Left renal cortex interstitium (tissue), 4 donors: ENCODE measurements at places on chromosomes 11 and 22. TPM values are rescaled to one million over a fixed set of nuclear protein-coding genes. Genes with fewer than 3 reads are reported as not detected.

- DNase-seq, result no peak
Observed at GRCh38 chr11:555780-556661, 4.5 kb downstream of the LMNTD2 start.

DNA sequence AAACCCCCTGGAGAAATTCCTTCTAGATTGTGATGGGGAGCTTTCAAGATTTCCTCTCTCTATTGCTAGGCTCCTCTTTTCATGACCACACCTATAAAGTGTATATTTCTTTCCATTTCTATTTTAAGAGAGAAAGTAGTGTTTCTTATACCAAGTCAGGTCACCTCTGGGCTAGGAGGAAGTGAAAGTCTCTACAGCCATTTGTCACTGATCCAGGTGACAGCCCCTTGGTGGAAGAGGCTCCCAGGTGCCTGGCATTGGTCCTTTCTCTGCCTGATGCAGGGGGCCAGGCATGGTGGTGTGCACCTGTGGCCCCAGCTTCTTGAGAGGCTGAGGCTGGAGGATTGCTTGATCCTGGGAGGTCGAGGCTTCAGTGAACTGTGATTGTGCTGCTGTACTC lies 64.7 kb downstream of the DHCR7 start:
- no peak for DNase-seq

DNA sequence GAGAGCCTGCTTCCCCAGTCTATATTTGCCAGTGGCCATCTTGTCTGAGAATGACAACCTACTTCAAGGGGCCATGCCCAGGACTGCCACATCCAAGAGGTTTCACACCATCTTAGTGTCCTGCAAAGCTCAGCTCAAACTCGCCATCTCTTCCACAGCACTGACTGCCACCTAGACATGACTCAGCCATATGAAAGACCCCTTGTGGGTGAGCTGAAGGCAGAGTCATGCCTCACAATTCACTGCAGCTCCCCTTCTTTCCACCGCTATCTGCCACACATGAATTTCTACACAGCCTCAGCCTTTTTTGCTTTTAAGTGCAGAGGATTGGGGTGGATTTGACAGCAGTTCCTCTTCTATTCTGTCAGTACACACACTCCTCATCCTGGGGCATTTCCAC lies 127.5 kb downstream of the GALNT18 start:
- DNase-seq, result no peak

- peak; percentile 68 for DNase-seq
Observed at GRCh38 chr22:22110548-22111266, 128.1 kb upstream of the TOP3B start.

DNA sequence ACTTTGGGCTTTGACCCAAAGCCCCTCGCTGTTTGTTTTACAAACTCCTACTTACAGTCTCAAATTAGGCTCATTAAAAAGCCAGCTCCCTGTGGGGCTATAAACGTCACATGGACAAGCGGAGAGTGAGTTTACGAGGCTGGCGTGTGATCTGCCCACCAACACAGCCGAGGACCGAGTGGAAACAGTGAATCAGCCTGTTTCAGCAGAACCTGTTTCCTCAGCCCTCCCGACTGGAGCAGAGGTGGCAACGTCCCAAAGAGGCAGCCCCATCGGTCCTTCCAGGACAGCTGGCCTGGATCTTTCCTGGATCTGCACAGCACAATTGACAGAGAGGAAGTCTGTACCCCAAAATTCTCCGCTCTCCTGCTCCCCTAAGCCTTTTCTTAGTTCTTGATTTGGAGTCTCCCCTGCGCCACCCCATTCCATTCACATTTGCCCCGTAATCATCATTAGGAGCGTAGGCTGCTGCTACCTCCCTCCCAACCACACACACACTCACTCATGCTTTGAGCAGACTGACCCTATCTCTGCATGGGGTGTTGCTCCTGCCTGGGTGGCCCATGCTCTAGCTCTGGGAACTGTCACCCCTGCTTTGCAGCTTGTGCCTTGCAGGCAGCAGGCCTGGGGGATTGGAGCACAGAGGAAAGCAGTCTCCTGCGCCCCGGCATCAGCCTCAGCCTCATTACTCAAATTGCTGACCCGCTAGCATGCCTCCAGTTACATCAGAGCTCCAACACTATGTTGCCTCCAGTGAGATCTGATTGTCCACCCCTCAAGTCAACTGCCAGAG lies 117.8 kb downstream of the NAT10 start:
- no peak for DNase-seq

DNA sequence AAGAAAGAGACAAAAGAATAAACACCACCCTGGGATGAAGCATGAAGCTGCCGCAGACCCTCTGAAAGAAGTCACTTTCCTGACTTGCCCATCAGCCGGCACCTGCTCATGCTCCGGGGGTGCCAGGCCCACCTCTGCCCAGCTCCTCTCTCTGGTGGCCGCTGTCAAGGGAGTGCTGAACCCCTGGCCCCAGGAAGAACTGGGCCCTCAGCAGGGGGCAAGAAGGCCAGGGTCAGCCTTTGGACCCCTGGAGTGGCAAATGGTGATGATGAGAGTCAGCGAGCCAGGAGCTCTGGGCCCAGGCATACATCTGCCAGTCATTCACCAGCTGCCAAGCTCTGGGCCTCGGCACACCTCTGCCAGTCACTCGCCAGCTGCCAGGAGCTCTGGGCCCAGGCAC lies 17.4 kb downstream of the TTLL8 start:
- no peak for DNase-seq

- peak; percentile 63 for DNase-seq
Observed at GRCh38 chr11:102451681-102452460, 694 bp downstream of the TMEM123 start.

GRCh38 chr11:120867531-120867930 lies 156.4 kb upstream of the TBCEL start:
- no peak for DNase-seq

DNA sequence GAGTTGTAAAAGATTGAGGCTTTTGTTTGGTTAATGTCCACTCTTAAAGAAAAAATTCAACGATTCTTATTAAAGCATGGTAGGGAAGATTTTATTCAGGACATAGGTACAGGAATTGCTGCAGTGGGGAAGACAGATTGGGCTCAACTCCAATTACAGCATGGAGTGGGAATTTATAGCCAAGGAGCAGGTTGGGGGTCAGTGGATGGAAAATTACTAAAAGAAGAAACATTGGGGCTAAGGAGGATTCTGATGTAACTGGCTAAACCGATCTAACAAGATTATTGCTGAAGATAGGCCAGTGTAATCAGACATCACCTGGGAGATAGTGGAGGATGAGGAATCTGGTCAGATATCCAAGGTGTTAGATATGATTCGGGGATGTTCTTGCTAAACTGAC lies 97.4 kb downstream of the FAR1 start:
- DNase-seq, result no peak

- no peak for DNase-seq
Observed at GRCh38 chr11:45942381-45942780, 19.9 kb downstream of the LARGE2 start.

GRCh38 chr11:100930185-100930778 lies 199.3 kb downstream of the PGR start:
- DNase-seq, result no peak

GRCh38 chr22:44012162-44012561 lies 11.9 kb upstream of the PARVB start:
- DNase-seq, result no peak

- DNase-seq, result no peak
Observed at GRCh38 chr22:20395907-20396287, 1.9 kb downstream of the ZNF74 start.

GRCh38 chr11:115996808-115997188 lies 492.6 kb upstream of the CADM1 start:
- DNase-seq, result no peak

DNA sequence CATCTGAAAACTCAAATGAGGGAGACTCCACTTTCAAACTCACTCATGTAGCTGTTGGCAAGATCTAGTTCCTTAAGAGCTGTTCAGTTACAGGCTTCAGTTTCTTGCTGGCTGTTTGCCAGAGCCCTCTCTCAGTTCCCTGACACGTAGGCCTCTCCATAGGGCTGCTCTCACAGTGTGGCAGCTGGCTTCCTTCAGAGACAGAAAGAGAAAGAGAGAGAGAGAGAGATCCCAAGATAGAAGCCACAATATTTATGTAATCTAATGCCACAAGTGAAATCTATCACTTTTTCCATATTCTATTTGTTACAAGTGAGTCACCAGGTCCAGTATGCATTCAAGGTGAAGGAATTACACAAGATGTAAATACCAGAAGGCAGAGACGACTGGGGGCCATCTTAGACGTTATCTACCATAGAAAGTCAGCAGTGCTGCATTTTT lies 168.8 kb downstream of the RCN1 start:
- DNase-seq, result peak; percentile 53

GRCh38 chr11:81497202-81497804 lies 1236.4 kb downstream of the FAM181B start:
- DNase-seq, result peak; percentile 21

DNA sequence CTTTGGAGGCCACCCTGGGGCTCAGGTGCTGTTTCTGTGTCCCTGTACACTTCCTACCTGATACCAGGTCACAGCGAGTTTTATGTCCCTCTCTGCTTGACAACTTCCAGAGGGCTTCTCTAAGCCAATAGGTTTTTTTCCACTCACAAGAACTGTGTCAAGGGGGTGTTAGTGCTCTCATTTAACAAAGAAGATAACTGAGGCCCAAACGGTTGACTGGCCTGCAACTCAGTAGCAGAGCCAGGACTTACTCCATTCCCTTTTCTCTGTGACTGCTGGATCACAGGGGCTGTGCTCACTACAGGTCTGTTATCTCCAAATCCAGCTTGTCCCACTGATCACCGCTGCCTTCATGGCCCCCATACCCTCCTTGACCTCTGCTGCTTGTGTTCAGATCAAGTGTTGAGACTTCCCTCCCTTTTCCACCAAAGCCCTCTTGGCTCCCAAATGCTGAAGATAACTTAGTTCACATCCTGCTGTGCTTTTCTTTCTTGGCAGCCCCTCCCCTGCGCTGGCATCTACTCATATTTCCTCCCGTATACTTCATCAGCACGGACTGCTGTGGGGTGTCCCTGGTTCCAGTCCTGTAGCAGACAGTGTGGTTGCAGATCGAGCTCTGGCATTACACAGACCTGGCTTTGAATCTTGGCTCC lies 41.3 kb downstream of the POU2F3 start:
- DNase-seq, result no peak

GRCh38 chr22:25405841-25406509 lies 158.5 kb upstream of the GRK3 start:
- no peak for DNase-seq

- no peak for DNase-seq
Observed at GRCh38 chr11:2849994-2850770, 35.4 kb downstream of the CDKN1C start.

DNA sequence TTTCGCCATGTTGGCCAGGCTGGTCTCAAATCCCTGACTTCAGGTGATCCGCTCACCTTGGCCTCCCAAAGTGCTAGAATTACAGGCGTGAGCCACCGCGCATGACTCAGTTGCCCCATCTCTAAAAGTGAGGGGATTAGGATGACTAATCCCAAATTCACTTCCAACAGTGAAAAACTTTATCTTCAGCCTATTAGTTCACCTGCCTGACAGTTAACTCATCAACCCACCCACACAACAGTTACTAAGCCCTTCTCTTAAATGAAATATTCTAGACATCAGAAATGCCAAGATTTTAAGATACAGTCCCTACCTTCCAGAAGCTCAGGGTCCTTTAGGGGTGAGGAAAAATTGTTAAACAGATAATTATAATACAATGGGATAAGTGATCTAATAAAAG lies 2.0 kb upstream of the ANKRD42 start:
- DNase-seq, result no peak

GRCh38 chr11:66713746-66714480 lies 15.1 kb downstream of the SPTBN2 start:
- DNase-seq, result no peak

DNA sequence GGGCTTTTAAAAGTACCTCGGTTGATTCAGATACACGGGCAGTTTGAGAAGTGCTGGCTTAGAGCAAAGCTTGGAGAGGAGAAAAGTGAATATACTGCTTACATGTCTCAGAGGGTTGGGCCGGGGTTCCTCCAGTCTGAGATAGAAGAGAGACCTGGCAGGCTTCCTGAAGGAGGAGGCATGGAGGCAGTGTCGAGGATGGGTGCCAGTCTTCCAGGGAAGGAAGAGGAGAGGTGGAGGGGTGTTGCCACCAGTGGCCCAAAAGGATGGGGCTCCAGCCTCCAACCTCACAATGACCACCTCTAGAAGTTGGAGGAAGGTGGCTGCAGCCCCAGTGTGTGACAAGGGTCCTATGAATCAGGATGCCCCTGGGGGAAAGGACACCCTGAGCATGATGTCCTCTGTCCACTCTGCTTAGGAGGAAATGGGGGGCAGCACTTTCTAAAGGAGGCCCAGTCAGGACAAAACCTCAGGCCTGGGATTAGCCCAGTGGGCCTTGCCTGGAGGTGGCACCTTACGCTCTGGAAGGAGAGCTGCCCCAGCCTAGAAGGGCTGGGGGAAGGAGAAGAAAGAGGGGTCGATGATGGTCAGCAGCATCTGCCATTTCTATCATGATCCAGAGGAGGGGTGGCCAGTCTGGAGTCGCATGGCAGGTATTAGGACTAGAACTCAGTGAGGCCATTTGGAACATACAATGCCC lies 65.2 kb downstream of the CD82 start:
- DNase-seq, result no peak

DNA sequence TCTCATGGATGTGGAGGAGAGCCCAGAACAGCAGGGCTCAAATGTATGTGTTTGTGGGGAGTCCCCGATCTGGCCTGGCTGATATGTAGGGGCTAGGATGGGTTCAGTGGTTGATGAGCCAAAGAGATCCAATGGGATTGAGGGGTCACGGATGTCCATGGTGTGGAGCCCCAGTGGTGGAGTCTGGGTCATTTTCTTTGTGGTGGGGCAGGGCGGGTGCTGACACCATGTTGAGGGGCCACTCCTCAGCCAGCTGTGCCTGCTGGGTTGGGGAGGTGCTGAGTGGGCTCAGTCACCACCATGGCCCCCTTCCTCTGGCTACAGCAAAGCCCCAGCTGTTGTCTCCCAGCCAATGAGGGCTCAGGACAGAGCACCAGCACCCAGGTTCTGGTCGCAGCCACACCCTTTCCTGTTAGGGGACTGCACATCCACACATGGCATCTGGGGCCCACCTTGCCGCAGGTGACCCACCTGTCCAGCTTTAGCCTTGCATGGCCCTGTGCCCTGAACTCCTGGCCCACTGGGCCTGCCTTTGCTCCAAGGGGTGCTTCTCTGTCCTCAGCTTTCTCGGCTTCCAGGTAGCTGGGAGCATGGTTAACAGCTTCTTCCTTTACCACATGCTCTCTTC lies 3.2 kb upstream of the GNAZ start:
- DNase-seq, result no peak

GRCh38 chr11:76339221-76339620 lies 41.7 kb downstream of the THAP12 start:
- peak; percentile 28 for DNase-seq

MMP27 gene
- polyA plus RNA-seq, result not detected

MRGPRX4 gene
- polyA plus RNA-seq, result not detected

NKAPD1 gene
- 61.1 TPM for polyA plus RNA-seq

PVALB gene
- 3.7 TPM for polyA plus RNA-seq

VSTM5 gene
- 2.1 TPM for polyA plus RNA-seq

KIF18A gene
- 11.6 TPM for polyA plus RNA-seq

FOLR1 gene
- polyA plus RNA-seq, result 49.6 TPM

GAB4 gene
- not detected for polyA plus RNA-seq

ANO5 gene
- 5.6 TPM for polyA plus RNA-seq

ANO9 gene
- 8.5 TPM for polyA plus RNA-seq

NRGN gene
- polyA plus RNA-seq, result 17.2 TPM

ANO1 gene
- 25.0 TPM for polyA plus RNA-seq

FOLR3 gene
- 1.7 TPM for polyA plus RNA-seq
